ENCODE measurements at places on chromosomes 1 and 21.

DNA sequence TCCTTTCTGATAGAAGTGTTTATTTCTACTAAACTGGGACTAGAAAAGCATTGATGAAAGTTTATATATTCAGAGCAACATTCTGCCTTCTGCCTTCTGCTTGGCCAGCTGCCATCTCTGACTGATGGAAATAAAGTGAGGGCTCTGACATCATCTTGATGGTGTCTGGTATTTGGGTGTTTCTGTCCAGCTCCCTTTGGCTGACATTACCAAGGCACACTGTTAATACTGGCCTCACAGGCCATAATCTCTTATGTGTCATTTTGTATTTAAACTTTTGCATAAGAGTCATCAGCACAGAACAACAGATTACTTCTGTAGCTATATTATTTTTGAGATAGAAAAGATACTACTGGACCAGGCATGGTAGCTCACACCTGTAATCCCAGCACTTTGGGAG, 216.9 kb downstream of the RYR2 start:
- no peak for DNase-seq

- DNase-seq = no peak
Observed at GRCh38 chr21:34590520-34590919, 24.4 kb downstream of the RCAN1 start.

DNA sequence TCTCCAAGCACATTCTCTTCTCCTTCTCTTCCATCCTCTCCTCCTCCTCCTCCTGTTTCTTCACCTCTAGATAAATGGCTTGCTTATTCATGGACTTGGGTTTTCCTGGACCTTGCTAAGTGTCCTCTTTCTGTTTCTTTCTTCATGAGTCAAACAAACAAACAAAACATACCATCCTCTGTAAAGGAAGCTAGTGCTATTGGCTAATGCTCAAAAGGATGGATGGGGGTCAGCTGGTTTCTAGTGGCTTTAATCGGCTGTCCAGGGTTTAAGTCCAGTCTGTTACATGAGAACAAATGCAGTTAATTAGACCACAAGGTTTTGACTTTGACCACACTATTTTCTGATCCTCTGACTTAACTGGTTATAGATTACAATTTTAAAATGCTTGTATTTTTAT, 83.8 kb upstream of the TSPAN2 start:
- DNase-seq = no peak

DNA sequence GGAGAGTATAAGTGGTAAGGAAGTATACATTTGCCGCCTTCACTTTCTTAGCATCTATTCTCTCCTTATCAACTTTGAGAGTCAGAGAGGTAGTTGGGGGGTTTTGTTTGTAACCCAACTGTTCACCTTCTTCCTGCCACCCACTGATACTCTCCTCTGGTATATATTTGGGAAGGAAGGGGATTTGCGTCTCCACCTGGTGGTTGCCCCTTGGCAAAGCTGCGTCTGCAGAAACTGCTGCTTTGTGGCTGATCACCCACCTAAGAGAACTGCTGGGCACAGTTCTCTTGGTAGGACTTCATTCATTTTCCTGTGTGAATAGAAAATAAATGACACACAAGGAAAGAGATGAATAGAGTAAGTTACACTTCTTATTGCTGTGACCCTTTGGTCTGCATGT, 87.0 kb downstream of the SYT14 start:
- no peak for DNase-seq

GRCh38 chr1:55572878-55573734, 357.9 kb upstream of the USP24 start:
- no peak for DNase-seq

GRCh38 chr1:1157033-1157365, 16.7 kb upstream of the TTLL10 start:
- DNase-seq = no peak

GRCh38 chr1:93625582-93626327, 55.9 kb downstream of the BCAR3 start:
- DNase-seq = no peak

GRCh38 chr1:56508523-56508983, 70.8 kb downstream of the PLPP3 start:
- no peak for DNase-seq

- DNase-seq = no peak
Observed at GRCh38 chr1:212628813-212629415, 20.4 kb downstream of the ATF3 start.

GRCh38 chr1:151867765-151868411, 14.4 kb upstream of the THEM5 start:
- DNase-seq = no peak

DNA sequence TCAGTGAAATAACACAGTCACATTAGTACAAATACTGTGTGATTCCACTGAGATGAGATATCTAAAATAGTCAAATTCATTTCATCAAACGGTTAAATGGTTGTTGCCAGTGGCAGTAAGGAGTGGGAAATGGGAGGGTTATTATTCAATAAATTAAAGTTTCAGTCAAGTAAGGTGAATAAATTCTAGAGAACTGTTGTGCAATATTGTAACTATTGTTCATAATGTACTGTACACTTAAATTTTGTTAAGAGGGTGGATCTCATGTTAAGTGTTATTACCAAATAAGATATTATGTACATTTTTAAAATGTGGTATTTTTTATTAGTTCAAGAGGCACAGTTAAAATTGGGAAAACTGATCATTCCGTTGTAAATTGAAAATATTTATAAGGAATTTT, 463.3 kb upstream of the BRINP3 start:
- DNase-seq = no peak

GRCh38 chr1:27090911-27091310, 64.0 kb downstream of the SLC9A1 start:
- no peak for DNase-seq

DNA sequence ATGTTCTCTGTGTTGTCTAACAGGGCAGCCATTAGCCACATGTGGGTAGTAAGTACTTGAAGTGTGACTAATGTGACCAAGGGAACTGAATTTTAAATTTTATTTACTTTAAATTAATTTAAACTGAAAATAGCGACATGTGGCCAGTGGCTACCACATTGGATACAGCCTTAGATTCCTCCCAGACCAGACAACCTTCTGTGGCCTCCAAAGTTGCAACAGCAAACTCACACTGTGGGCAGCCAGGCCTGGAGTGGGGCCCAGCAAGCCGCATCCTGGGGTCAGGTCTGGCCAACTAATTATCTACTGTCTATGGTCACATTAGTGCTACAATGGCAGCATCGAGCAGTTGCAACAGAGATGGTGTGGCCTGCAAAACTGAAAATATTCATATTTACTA, 11.7 kb downstream of the EIF2D start:
- no peak for DNase-seq

- DNase-seq = no peak
Observed at GRCh38 chr1:157700732-157701131, at the start of gene FCRL3. Gene FCRL3 (minus strand): TSS chr1:157700769. CDS start chr1:157700489, 280 bp downstream.

DNA sequence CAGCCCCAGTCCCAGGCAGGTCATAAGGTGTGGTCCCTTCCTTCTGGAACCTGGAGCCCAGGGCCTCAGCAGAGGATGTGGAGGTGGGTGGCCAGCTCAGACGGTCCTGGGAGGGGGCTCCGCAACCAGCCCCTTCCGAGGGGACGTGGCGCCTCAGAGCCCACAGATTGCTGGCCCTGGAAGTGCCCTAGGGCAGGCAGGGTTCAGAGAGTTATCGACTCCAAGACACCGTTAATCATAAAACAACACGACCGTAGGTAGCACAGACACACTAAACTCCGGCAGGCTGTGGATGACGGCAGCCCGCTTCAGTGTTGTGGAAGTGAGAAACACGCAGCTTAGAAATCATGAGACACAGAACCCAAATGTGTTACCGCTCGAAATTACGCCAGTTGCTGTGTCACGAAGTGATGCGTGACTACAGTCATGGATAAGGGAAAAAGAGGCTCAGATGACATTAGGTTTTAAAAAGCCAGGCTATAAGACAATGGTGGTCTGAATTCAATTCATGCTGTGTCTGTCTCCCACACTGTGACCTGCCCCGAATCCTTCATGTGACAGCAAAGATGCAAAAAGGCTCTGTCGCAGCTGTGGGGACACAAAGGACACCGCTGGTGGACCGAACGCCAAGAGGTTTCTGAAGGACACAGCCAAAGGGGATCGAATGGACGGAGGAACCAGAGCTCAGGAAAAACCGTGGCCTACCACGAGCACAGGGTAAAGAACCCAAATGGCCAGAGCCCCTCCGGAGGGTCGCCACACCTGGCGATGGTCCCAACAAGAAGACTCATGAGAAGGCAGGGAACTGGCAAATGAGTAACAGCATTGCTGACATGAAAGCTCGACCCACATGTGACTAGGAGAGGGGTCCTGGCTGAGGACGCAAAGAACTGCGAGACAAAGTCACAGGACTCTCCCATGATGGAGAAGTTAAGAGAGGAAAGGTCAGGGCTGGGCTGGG, 1.7 kb upstream of the SUMO3 start:
- DNase-seq = no peak

DNA sequence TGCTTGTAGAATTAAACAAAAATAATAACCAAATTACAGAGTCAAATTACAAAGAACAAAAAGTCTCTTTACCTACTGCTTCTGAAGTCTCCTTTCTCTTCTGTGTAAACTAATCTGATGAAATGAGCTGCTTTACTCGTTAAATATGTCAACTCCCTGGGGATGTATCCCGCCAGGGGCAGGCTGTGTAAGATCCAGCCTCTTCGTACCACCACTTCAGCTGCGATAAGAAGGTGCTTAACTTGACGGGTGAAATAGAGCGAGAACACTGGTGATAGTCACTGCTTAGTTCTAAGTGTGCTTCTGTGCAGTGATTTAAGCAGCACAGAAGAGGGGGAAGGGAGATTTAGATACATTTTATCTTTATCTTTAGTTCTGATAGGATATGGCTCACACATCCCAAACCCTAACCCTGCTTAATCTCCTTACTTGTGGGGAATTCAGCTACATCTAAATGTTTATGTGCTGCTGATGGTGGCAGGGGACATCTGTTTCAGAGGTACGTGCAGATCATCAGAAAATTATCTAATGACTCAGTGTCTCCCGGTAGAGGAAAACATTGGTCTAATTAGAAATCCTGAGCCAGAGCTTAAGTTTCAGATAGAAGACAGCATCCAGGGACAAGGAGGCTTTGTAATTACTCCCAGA, 46.0 kb downstream of the RHOU start:
- DNase-seq = peak; percentile 96

- no peak for DNase-seq
Observed at GRCh38 chr21:37204580-37204979, 62.6 kb downstream of the VPS26C start.

DNA sequence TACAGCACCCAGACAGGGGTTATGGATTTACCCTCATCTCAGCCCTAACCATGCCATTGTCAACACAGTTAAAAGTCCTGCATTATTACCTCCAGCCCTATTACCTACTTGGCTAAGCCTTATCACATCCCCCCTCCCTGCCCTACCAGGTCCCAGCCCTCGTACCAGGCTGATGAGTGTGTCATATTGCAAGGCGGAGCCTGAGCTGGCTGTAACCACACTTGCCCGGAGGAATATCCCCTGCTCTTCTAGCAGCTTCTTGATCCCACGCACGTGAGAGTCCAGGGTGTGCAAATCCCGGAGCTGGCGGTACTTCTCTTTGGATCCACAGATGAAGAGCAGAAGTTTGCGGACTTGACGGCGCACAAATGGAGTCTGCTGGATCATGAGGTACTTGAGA, 87.4 kb downstream of the UBR4 start:
- DNase-seq = no peak

- no peak for DNase-seq
Observed at GRCh38 chr1:112841825-112842224, 114.2 kb downstream of the SLC16A1 start.

- peak; percentile 78 for DNase-seq
Observed at GRCh38 chr21:33588485-33589335, at the start of gene DONSON. Gene DONSON (minus strand): TSS chr21:33588684. CDS start chr21:33588641, 43 bp downstream.

DNA sequence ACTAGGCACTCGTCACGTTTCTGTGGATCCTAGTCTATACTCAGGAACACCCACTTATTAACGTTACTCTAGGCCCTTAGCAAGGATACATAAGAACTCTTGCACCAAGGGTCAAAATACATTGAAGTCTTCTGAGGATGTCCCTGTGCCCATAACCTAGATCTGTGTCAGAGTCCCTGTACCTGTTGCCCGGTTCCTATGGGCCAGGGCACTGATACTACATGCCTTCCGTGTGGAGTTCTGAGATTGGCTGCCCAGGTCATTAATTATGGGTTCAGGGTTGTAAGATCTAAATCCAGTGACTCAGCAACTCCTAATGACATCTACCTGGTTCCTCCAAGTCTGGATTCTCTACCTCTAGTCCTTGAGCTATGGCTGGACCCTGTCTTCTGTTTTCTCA, 69.5 kb downstream of the GPR137B start:
- no peak for DNase-seq

DNA sequence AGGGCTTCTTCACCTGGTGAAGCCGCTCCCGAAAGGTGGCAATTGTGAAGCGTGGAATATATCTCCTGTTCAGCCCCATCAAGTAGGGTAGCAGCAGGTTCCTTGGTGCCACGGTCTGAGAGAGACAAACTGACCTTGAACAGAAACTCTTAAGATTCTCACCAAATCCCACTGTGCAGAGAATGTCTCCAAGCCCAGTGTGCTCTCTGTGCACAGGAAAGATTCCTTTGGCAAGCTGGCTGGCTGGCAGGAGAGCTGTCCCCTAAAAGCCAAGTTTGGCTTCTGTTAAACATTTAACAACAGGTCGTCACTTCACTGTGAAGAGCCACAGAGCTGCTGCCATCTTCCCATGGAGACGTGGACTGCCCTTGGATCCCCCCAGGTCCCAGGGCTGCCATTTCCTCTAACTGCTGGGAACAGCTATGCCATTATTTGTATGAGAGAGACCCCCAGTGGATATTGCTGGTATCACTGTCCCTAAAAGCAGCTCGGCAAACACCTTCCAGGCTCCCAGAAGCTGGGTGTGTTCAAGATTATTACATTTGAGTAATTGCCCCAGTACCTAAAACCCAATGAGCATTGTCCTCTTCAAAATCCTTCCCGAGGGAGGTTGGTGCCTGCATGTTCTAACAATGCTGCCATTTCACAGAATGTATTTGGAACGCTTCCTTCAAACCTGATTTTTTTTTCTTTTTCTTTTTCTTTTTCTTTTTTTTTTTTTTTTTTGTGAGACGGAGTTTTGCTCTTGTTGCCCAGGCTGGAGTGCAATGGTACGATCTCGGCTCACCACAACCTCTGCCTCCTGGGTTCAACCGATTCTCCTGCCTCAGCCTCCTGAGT, 71.8 kb downstream of the CD58 start:
- peak; percentile 73 for DNase-seq

Measured in NCI-H1436 (cell line).